SJSA1 (cell line): ENCODE measurements at places on chromosomes 11 and 22.

DNA sequence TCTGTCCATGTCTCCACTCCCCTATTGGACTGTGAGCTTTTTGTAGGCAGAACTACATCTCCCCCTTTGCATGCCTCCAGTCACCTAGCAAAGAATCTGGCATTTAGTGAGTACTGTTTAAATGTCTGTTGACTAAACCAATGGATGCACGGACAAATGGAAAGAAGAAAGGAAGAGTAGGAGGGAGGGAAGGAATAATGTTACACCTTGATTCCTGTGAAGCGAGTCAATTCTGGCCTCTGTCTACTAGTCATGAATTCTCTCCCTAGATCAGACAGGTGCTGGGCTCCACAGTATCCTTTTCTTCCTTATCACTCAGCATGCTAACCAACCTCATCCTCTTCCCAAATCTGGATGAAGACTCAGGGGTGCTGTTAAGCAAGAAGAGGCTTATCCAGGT, 33.6 kb downstream of the GALNT18 start:
- DNase-seq, result no peak

- no peak for DNase-seq
These were observed 26.1 kb downstream of the APOL6 start for GRCh38 chr22:35674335-35674734.

DNA sequence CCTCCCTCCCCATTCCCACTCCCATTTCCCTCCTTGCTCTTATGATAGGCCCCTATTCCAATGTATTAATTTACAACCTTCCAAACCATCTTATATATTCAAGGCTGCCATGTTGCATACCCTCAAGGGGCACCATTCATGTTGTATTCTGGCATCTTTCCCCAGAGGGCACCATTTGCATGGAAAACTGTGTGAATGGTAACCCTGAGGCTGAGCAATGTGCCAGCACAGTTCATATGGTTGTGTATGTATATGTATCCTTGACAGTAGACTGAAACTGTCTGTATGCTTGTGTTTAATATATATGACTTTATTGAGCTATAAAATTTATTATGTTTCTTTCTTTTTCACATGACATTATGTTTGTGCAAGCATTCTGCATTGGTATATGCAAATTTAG, 7.3 kb downstream of the RASSF10 start:
- DNase-seq, result no peak

- DNase-seq, result no peak
These were observed 310.8 kb upstream of the SORL1-AS1 start for GRCh38 chr11:121763526-121763925.

GRCh38 chr22:41833369-41834004, 582 bp downstream of the SREBF2 start:
- DNase-seq, result peak; percentile 52

DNA sequence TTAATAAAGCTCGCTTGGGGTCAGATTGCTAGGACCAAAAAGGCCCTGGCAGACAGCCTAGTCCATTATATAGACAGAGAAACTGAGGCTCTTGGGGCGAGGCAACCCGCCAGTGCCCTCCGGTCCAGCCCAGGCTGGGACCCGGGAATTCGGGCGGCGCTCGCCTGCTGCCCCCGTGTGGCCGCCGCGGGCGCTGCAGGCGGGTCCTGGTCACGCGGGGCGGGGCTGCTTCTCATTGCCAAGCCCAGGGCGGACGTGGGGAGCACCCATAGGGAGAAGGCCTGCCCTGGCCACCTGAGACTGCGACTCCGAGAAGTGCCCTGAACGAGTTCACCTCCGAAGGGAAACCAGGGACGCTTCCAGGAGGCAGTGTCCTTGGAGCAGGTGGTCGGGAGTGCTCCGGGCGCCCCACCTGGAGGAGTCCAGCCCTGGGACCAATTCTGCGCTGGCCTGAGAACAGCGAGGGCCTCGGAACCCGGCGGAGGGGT, 36.0 kb upstream of the CSNK1E start:
- no peak for DNase-seq

GRCh38 chr11:26070714-26071380, 261.1 kb upstream of the ANO3 start:
- DNase-seq, result no peak

GRCh38 chr22:29106839-29107238, 34.0 kb downstream of the KREMEN1 start:
- no peak for DNase-seq

DNA sequence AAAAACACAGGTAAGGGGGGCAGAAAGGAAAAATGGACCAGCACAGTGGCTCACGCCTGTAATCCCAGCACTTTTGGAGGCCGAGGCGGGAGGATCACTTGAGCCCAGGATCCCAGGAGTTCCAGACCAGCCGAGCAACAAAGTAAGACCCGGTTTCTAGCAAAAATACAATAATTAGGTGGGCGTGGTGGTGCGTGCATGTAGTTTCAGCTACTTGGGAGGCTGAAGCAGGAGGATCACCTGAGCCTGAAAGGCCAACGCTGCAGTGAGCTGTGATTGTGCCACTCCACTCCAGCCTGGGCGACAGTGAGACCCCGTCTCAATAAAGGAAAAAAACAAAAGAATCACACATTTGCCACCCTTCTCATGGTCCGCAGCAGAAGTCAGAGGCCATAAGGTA, 519.4 kb downstream of the BRD1 start:
- DNase-seq, result no peak

GRCh38 chr11:105840391-105840790, 181.6 kb downstream of the MSANTD4 start:
- DNase-seq, result no peak

GRCh38 chr11:45751430-45751829, 53.5 kb upstream of the SLC35C1 start:
- DNase-seq, result no peak

- DNase-seq, result peak; percentile 48
These were observed 53.8 kb downstream of the ST14 start for GRCh38 chr11:130213143-130213978.

DNA sequence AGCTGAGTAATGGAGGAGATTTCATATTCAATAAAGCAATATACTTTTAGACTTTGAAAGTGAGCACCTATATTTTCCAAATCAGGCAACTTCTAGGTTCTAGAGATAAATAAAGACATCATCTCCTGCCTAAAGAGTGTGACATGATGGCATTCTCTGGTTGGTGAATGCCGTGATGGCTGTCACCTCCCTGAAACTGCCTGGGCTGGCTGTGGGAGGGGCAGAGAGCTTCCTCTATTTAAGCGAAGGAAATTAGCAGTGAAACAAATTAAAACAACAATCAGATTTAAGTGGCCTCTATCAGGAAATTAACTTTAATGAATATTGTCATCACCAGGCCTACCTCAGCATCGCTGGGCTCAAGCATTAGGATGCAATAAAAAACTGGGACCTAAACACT, 113.9 kb downstream of the ARL14EP start:
- no peak for DNase-seq

DNA sequence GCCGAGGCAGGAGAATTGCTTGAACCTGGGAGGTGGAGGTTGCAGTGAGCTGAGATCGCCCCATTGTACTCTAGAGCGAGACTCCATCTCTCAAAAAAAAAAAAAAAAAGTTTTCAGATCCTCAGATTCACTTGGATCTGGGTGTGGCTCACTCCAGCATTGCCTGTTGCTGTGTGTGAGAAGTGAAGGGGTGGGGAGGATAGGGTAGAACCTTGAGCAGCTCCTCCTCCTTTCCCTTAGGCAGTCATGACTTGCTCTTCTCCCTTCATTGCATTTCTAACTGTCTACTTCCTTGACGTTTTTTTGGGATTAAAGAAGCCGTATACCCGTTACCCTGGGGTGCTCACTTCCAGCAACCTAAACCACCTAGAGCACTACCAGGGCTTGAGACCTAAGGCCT, 63.1 kb upstream of the YWHAH start:
- DNase-seq, result no peak

DNA sequence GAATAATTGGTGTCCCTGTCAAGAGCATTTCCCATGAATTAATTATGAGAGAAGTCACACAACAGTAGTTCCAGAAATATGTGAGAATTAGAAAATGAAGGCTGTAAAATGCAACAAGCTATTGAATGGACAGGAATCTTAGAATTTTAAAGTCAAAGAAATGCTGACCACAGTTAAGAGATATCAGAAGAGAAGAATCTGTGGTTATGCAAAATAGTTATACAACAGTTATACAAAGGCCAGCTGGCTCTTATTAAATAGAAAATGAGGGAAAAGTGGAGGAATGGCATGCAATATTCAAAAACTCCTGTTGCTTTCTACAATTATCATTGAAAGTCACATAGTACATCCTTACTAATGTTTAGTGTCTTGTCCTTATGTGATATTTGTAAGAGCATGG, 27.4 kb downstream of the CASP12 start:
- DNase-seq, result no peak

- no peak for DNase-seq
These were observed 115.6 kb downstream of the CSTPP1 start for GRCh38 chr11:47052165-47052564.

GRCh38 chr22:46149512-46150033, 753 bp upstream of the PPARA start:
- DNase-seq, result peak; percentile 20
